ENCODE measurements at places on chromosomes 5 and 9.

- DNase-seq = no peak
These were observed 557.8 kb upstream of the TLE4 start for GRCh38 chr9:79013715-79014610.

- DNase-seq = peak; percentile 23
These were observed 21.5 kb downstream of the CCDC187 start for GRCh38 chr9:136282272-136282861.

DNA sequence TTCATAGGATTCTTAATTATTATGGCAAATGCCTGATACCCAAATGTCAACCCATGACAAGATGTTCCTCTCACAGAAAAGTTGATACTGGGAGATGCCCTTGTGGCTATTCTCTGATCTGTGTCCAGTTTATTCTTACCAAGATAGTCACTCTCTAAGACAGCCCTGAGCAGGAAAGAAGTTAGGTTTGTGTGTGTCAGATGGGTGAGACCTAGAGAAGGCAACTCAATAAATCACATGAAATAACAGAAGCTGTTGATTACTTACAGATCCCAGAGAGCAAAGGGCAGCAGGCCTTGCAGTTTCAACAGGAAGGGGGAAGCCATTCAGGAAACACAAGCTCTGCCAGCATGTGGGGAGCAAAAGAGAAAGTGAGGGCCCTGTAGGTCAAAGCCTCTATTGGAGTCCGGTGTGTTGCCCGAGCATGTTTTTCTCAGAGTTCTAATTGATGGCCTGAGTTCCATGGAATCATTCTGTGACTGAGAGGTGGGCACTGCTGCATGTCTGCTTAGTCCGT is 1193.7 kb upstream of the CDH18 start:
- DNase-seq = no peak

DNA sequence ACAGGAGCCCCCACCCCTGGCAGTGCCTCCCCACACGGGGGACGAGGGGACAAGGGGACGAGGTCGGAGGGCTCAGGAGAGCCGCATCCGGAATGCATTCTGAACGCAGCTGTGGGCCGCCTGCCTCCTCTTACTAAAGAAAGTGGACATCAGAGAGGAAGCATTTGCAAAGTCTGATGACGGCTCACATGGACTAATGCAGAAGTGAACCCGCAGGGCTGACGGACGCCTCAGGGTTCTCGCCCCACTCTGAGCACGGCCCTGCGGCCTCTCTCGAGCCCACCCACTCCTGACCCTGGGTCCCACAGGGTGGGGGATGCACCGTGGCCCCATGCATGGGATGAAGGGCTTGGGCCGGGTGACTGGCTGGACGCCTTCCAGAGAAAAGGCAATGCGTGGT is 5.9 kb downstream of the LPCAT1 start:
- DNase-seq = peak; percentile 10

GRCh38 chr5:10634562-10634961 is 70.7 kb downstream of the ANKRD33B start:
- DNase-seq = no peak

DNA sequence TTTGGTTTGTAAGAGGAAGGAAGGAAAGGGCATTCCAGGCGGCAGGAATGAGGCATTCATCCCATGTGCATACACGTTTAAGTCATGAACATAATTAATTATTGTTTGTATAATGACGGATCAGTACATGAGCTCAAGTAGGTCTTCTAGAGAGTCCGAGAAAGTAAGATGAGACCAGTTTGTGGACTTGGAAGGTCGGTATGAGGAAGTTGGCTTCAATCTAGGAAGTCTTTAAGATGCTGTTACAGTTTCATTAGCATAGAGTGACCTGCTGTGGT is 2.1 kb downstream of the GTF3C4 start:
- no peak for DNase-seq

DNA sequence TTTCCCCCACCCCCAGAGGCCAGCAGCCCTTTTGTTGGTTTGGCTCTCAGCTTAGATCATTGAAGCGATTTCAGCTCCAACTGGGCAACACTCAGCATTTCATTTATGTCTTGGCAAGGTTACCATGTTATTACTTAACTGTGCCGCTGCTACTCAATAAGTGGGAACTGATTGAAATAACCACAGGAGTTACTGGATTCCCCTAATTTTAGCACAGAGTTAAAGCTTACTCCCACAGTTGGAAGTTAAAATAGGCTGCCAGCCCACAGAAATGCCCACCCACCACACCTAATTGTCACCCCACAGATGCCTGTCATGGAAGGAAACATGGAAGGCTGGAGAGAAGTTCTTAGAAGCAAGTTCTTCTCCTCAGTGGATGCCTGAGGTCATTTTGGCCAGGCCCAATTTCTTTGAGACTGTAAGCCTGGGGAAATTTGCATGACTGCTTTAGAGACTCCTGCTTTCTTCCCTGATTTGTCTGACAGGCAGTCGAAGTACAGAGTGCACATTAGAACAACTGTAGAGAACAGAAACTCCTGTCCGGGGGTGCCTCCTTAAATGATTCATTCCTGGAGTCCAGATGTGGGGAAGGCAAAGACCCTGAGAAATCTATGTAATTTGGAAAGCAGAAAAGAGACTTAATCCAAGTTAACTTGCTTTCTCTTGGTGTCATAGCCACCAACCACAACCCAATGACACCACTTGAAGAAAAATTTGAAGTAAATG is 370.0 kb downstream of the ZSWIM6 start:
- no peak for DNase-seq

DNA sequence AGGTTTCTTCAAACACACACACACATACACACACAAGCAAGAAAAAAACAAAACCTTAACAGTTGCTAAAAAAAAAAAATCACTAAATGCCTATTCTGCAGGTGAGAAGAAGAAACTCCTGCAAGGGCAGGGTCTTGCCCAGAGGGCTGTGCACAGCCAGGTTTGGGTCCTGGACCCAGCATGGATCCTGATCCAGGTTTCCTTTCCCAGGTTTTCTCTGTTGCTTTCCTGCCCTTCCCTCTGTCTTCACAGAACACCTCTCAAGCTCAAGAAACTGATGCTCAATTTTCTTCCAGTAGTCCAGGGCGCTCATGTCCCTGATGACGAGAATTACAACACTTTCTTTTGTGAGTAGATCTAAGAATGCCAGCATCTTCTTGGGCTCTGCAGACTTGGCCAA is 136.6 kb downstream of the PAX5 start:
- DNase-seq = no peak

DNA sequence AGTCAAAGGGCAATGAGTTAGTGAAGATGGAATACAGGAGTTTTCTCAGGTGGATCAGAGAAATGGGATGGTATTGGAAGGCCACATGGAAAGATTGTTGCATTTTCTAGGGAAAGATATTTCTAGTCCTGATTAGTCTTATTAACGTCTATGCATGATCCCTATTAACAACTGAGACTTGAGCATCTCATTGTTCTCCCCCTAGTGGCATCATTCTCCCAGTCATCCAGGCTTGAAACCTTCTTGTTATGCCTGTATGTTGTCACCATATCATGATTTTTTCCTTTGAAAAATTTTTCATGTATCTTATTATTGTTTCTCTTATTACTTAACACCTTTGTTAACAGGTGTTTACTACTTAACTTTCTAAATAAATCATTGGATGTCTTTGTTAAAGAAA is 34.4 kb downstream of the KIF2A start:
- DNase-seq = no peak

DNA sequence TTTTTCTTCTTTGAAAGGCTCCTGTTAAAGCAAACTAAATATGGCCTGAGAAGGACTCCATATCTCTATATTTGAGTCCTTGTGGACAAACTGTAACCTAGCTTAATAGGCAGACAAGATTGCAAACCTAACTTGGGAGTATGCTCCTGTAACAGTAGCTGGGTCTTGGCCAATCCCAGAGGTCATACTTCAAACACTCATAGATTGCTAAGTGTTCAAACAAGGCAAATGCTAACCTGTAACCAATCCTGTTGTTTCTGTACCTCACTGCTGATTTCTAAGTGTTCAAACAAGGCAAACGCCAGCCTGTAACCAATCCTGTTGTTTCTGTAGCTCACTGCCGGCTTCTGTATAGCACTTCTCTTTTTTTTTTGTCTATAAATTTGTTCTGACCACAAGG is 50.6 kb upstream of the CLK4 start:
- no peak for DNase-seq

DNA sequence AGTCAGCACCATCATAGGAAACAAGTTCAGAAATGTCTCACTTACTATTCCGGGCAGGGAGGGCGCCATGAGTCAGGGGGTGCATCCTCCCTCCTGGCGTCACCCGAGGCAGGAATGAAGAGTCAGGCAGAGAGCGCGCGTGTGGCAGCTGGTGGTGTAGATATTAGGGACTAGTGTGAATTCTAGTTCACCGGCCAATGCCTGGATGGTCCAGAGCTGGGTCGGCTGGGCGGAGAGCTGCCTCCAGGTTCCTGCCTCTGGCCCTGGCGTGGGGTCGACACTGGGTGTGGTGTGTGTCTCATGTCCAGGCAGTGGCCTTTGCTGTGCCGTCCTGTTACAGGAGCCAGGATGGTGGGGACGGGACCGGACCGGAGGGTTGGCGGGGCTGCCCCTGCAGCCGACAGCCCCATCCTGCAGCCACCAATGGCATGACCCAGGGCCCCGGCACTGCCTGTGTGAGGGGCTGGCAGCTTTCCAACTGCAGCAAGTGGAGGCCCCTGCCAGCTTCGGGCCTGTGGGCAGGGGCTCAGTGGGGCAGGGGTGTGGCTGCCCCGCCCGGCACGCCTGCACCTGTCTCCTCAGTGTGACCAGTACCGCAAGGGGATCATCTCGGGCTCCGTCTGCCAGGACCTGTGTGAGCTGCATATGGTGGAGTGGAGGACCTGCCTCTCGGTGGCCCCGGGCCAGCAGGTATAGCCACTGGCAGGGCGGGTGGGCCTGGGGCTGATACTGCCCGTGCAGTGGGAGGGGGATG is 9.1 kb downstream of the DIPK1B start:
- DNase-seq = no peak

- no peak for DNase-seq
These were observed 84.0 kb downstream of the ZSWIM6 start for GRCh38 chr5:61416010-61416409.

GRCh38 chr9:93122721-93123221 is 11.3 kb downstream of the NINJ1 start:
- no peak for DNase-seq

DNA sequence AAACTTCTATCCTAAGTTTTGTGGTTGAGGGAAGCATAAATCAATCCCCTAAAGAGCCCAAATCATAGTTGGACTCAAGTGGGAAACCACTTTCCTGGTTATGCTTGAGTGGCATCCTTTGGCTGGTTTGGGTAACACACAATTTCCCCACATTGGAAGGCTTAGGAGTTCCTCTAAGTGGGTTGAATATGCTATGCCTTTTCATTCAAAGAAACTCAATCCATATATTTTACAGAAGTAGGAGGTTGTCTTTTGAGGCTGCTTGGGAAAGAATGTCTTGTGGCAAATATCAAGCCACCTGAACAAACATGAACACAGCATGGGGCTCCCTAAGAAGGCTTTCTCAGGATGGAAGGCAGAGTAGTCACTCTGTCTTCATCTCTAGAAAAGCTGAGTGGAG is 121.1 kb downstream of the SPATA31D1 start:
- no peak for DNase-seq

GRCh38 chr5:124342986-124343385 is 403.5 kb downstream of the ZNF608 start:
- DNase-seq = no peak

DNA sequence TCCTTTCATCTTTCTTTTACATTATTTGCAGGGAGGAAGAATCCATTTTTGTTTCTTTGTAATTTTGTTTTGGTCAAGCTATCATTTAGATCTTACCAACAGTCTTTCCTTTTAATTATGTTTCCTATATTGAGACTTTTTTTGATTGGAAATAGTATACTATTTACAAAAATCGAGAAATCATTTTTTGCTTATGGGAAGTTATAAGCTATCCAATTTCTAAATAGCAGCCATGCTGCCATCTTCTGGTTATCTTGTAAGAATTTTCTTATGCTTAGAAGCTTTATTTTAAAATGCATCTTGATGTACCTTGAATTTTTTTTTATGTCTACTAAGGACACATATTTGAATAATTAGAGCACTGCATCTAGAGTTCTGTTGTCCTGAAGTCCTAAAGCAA is 821.2 kb downstream of the PTPRD start:
- DNase-seq = no peak

- DNase-seq = peak; percentile 27
These were observed 484 bp downstream of the GFM2 start for GRCh38 chr5:74766418-74766848.

DNA sequence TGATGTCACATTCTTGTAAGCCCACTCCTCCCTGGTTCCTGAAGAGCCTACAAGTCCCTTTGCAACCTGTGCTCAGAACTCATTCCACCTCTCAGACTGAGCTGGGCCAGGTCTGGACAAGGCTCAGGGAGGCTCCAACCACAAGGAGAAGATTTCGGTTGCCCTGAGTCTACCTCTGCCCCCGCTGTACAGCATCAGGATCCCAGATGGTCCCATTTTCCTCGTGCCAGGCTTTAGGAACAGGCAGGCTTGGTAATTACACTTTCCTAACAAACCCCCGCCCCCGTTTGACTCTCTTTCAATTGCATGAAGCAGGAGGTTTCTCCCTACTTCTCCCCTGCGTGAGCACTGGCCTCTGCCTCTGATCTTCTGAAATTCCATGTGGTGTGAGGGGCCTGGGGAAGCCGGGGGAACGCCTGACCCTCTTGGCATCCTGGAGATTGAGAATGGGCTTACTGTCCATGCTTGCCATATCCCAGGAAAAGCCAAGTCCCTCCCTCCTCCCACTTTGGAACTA is 86.9 kb upstream of the CTNNA1 start:
- no peak for DNase-seq

All from stimulated activated CD4-positive, alpha-beta T cell treated with anti-CD3 and anti-CD28 coated beads, Interleukin-2, amount 100 ng/mL, for 24 hours (primary cell).